Bronchus fibroblast of lung (primary cell): ENCODE measurements at places on chromosomes 6 and 20. TPM values are rescaled to one million over a fixed set of nuclear protein-coding genes. Genes with fewer than 3 reads are reported as not detected.

ZBTB46 gene
- 1.2 and 1.5 TPM in 2 replicates for total RNA-seq

ENPP1 gene
- total RNA-seq: 6.1 and 6.6 TPM in 2 replicates

ECT2L gene
- total RNA-seq: not detected in 2 replicates

SAPCD1 gene
- total RNA-seq: 3.2 and 5.8 TPM in 2 replicates

COL9A1 gene
- not detected in 2 replicates for total RNA-seq

PTCRA gene
- not detected in 2 replicates for total RNA-seq

CCDC170 gene
- 0.15 and 0.17 TPM in 2 replicates for total RNA-seq

SPATA2 gene
- total RNA-seq: 3.0 TPM in 2 replicates

C6orf89 gene
- 25.7 and 28.4 TPM in 2 replicates for total RNA-seq

SDCBP2 gene
- total RNA-seq: 0.74 and 0.84 TPM in 2 replicates

CFB gene
- 2.0 and 2.7 TPM in 2 replicates for total RNA-seq

NHSL1 gene
- total RNA-seq: 8.6 and 9.9 TPM in 2 replicates

ATP5F1E gene
- total RNA-seq: 16.2 and 16.8 TPM in 2 replicates

LPIN3 gene
- 10.4 and 11.6 TPM in 2 replicates for total RNA-seq

SOX18 gene
- 0.17 TPM in 1 of 2 replicates, not detected in the other for total RNA-seq

MAP7 gene
- total RNA-seq: 0.15 and 0.34 TPM in 2 replicates
